ENCODE measurements at places on chromosomes 4 and X.

- DNase-seq = no peak
Observed at GRCh38 chr4:95694411-95694810, 145.5 kb upstream of the PDHA2 start.

- peak; percentile 4 for DNase-seq
Observed at GRCh38 chr4:56728512-56728911, 47.4 kb upstream of the HOPX start.

DNA sequence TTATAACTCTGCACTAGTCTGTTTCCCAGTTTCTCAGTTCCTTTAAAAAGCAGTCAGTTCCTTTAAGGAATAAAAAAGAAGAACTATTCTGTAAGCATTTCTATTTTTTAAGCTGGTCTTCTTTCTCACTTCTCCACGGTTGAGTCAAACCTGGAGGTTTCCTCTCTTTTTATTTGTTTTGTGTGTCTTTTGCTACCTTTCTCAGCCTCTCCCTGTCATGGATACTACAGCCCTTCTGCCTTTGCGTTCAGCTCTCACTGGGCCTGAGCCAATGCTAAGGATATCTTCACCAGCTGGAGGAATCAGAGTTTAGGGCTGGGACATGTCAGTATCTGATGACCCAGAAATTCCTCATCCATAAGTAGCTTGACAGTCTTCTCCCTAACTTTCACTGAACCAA lies 49.7 kb upstream of the PRKX start:
- DNase-seq = no peak

DNA sequence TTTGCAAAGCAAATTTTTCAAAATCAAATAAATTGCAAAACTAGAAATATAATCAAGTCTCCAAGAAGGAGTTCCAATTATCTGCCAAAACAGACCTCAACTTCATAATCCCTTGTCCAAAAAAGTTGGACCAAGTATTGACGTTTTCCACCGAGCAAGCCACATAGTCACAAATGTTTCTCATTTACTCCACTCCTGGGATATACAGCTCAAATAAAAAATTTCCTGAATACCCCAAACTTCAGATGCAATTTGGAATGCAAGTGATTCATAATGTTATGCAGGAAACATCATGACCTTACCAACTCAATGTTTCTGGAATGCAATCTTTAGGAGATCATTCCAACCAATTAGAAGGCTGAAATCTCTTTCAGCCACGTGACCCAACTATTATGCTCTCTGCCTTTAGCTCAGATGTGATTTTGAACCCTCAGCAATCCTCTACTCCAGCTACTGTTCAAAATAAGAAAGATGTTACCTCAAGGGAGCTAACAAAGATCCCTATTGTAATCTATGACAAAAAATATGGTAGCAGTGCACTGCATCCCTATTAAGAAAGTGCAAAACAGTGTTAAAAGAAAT lies 72.4 kb downstream of the PRDM5 start:
- DNase-seq = peak; percentile 61

DNA sequence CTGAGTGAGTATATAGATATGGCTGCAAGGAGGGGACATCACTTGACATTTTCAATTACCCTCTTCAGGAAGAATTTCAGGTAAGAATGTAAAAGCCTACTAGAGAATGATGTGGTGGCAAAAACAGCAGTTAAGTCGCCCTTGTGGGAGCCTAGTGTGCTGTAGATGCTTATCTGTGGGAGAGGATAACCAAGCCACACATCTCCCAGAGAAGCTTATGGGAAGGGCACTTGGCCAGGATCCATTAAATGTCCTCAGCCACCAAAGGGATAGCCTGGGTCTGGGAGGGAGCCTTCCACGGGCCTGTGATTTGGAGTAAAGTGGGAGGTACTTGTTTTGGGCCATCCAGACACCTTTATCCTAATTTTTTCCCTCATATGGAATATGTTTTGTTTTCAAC lies 41.3 kb upstream of the BCLAF3 start:
- no peak for DNase-seq

DNA sequence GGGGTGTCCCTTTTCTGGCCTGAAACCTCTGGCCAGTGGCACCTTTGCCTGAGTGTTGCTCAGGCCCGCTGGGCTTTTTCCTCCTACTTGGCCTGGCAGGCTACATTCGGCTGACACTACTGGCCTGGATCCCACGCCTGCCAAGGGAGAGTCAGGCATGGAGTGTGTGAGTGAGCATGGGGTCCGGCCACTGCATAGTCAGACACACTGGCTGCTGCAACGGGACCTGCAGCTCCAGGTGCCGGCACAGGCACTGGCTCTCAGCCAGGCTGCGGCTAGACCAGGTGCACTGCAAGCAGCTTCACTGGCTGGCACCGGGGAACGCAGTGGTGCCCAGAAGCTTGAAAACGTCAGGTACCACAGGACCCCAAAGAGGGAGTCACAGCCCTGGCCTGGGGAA lies 434.9 kb downstream of the ARHGAP24 start:
- no peak for DNase-seq

- no peak for DNase-seq
Observed at GRCh38 chrX:100687546-100687945, 43.5 kb downstream of the SRPX2 start.

DNA sequence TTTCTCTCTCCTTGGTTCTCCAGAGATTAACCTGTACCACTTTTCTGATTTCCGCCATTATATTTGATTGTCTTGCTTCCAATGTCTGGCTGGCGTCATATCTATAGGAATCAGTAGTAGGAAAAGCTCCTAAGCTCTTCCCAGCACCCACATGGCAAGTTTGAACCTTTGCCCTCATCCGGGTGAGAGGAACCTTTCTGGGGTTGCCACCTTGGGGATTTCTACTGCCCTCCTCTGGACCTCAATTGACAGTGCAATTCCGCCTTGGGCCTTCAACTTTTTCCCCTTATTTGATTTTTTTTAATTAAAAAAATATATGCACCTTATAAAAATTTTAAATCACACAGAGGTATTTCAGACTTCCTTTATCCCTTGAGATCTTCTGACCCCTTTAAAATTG lies 2.0 kb upstream of the CXorf66 start:
- DNase-seq = no peak

DNA sequence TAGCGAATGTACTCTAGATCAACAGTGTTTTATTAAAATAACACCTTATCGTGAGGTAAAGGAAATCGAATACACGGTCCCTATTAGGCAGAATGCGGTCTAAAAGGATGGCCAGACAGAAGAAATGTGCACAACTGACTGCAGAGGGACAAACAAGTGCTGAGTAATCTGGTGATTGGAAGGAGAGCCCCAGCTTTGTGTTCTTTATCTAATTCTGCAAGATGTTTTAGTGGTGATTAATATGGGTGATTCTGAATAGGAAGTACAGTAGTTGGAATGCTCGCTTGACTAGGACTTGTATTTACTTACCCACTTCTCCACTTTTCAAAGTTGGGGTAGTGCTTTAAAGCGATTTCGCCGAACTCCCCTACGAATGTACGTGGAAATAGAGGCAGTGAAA lies 1.2 kb downstream of the WDR44 start:
- DNase-seq = no peak

DNA sequence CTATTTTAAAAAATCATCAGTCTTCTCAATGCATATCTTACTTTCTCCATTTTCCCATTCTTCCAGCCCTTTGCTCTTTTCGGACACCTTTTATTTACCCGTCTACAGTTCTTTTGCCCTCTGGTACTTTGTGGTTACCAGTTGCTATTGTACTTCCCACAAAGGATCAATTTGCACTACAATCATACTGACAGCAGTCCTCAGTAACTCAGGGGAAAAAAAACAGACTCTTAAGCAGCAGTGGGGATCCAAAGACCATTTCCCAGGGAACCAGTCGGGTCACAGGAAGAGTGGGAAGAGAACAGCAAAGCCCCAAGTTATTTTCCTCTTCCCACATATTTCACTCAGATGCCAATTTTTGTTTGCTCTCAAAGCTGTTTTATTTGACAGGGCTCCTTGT lies 23.1 kb downstream of the DMD start:
- DNase-seq = no peak

GRCh38 chr4:69026974-69027373 lies 69.3 kb upstream of the UGT2B7 start:
- no peak for DNase-seq

DNA sequence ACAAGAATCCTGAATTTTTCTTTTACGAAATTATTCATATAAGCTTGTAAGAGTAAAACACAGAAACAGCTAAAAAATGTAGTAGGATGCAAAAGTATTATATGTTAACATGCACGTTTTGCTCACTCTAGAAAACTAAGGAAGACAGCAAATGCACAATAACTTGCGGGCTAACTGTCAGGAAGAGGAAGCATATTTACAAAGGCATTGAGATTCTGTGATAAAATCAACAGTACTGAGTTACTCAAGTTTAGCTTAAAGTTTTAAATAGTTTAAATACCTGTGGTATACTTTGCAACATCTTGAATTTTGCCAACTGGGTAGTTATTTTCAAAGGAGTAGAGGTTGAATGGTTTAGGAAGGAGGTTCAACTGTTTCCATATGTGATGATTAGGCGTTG lies 37.0 kb downstream of the SH2D1A start:
- DNase-seq = no peak

GRCh38 chr4:183909801-183910200 lies 4.7 kb downstream of the STOX2 start:
- no peak for DNase-seq

DNA sequence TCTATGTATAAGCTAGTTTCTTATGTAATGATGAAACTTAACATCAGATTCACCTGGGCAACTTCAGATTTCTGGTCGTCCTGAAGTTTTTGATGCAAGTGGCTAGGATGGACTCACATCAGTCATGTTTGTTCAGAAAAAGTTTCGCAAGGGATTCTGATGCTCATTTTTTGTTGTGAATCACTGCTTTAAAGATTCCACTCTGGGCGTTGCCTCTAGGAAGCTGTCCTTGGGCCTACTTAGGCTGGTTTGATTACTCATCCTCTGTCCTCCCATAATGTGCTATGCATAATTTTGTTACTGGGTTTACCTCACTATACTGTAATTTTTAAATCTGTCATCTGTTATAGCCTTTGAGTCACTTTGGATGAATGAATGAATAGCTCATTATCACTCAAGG lies 30.8 kb downstream of the HERC3 start:
- DNase-seq = peak; percentile 96

DNA sequence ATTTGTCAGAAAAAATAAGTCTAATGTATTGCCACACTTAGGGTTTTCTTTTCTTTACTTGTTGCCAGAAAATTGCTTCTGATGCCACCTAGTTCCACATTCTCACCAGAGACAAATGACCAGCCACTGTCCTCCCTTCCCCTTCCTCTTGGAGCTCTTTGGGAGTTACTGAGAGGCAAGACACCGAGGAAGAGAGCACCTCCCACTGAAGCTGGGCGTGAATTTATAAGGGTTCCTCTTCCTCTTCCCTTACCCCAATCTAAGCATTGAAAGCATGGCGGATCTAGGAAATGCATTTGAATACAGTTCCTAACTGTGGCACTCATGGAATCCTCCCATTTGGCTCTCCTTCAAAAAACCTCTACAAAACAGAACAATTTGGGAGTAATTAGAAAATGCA lies 30.0 kb downstream of the ANXA3 start:
- DNase-seq = no peak

DNA sequence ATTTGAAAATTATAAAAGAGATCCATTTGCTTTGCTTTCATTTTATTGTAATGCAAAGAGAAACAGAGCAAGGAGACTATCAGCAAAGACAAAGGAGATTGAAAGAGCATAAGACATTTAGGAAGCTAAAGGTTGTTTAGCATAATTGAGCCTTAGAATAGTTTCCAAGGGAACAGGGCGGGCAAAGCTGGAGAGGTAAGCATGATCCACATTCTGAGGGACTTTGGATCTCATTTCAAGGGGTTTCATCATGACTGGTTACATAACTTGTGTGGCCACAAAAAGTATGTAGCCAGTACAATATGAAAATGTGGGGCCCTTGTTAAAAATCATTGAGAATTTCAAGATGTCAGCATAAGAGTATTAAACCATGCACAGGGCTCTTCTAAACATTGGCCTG lies 406.5 kb downstream of the RPA4 start:
- no peak for DNase-seq

- DNase-seq = no peak
Observed at GRCh38 chrX:15530318-15530717, 29.7 kb downstream of the BMX start.

GRCh38 chr4:137394018-137394417 lies 138.3 kb downstream of the PCDH18 start:
- DNase-seq = no peak

GRCh38 chr4:176139518-176139917 lies 55.9 kb downstream of the SPATA4 start:
- no peak for DNase-seq

DNA sequence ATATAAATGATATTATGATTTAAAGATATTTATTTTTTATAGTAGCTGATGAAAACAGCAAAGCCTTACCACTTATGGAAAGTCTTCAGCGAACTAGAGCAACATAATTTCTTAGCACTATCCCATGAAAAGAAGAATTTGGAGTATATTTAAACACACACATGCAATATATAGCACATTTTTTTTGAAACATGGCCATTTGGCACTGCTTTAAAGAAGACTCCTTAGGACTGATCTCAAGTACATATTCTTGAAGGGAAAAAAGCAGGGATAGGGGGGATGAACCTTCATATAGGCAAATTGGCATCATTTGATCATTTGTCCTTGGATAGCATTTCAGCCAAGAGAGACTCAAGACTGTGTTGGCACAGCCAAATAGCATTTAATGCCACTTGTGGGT lies 193.3 kb downstream of the ANKRD50 start:
- no peak for DNase-seq

DNA sequence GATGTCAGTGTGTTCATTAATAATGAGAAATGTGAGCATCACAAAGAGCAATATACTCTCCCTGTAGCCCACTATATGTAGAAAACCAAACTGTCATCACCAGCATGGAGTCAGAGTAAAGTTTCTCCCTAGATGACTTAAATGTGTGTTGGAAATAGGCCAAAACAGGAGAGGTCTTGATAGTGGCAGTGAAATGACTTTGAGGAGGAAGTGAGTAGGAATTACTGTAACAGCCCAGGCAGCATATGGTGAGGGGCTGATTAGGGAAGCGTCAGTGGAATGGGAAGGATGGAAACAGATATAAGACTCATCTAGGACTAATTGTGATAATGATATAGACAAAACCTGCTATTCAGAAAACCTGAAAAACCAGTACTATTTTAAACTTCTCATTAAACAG lies 83.9 kb downstream of the ATXN3L start:
- no peak for DNase-seq

- DNase-seq = no peak
Observed at GRCh38 chrX:11791537-11791936, 33.5 kb downstream of the MSL3 start.

DNA sequence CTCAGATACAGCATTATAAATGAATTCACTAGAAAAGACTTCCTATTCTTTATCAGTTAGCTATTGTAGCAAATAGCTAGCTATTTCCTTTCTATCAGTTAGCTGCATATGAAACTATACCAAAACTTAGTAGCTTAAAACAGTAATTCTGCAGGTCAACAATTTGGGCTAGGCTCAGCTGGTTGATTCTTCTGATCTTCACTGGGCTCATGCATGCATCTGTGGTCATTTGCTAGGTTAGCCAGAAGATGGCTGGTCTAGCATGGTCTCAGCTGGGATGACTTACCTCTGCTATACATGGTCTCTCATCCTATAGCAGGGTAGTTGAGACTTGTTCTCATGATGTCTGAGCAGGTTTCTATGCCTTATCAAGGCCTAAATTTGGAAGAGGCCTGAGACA lies 147.4 kb downstream of the CENPC start:
- no peak for DNase-seq

GRCh38 chrX:79268788-79269187 lies 98.3 kb downstream of the ITM2A start:
- no peak for DNase-seq
